ENCODE measurements at places on chromosomes 3 and 15.

DNA sequence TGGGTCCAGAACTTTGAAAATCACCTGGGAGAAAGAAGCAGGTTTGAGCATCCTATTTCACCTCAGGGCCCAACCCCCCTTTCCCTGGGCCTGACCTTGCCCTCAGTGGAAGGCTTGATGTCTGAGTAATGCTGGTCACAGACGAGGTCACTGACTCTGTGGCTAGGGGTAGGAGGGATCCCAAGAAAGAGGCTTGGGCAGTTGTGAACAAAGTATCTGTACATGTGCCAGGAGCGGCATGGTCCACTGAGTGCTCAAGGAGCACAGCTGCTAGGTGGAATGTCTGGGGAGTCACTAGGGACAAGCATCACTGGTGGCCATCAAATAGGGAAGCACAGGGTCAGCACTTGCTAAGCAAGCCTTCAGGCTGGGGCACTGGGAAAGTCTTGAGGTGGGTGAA lies 7.3 kb downstream of the CCDC71 start:
- no peak for DNase-seq

GRCh38 chr15:101047301-101047781 lies 128.2 kb downstream of the LRRK1 start:
- peak; percentile 84 for DNase-seq

GRCh38 chr3:54243056-54243931 lies 120.9 kb downstream of the CACNA2D3 start:
- DNase-seq = no peak

DNA sequence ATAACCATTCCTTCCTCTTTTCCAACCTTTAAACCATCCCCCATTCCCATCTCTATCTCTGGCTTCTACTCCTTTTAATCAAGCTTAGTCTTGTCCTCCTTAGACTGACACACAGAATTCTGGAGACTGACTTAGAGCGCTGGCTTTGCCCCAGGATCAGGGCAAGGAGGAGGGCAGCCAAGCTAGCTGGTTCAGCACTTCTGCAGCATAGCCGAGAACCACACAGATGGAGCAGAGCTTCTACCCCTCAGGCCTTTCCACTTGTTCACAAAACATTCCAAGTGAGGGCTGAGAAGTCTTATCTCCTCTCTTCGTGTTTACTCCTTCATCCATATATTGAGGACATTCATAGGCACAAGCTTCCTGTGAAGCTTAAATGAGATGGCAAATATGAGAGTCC lies 246.5 kb upstream of the PEX5L start:
- DNase-seq = peak; percentile 17

DNA sequence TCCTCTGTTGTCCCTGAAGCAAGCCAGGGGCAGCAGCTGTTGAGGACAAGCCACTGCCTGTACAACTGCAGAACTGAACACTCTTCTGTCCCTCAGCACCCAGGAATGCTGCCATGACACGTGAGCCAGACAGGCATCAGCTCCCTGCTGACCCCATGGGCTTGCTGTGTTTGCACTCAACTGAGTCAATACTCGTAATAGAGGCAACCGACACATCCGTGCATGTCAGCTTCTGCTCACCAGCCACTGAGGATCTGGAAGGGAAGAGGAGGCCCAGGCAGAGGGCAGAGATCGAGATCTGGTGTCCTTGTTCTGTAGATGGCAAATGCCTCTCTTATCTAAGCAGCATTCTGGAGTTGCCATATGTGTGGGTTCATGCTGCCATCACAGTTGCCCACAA lies 54.3 kb upstream of the SEC61A1 start:
- no peak for DNase-seq
